ENCODE measurements at places on chromosomes 12 and 14.
A peak's percentile ranks its signal among the peaks of the same experiment; 100 is the strongest.

DNA sequence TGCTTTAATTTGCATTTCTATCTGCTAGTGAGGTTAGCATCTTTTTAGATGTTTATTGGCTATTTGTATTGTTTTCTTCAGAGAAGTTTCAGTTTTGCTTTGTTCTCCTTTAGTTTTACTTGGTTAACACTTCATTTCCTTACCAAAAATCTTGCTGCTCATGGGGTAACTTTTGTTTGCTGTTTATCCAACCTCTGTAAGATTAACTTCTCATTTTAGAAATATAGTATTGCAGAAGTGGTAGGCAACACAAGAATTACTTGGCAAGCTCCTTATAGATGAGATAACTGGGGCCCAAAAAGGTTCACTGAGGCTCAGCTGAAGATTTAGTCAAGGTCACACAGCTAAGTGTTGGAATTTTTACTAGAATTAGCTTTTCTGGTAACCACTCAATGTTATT is 40.5 kb downstream of the ALKBH1 start:
- no peak for DNase-seq

GRCh38 chr12:124720004-124720680 is 143.5 kb downstream of the SCARB1 start:
- no peak for DNase-seq

GRCh38 chr14:65792208-65792905 is 379.8 kb downstream of the FUT8 start:
- no peak for DNase-seq

DNA sequence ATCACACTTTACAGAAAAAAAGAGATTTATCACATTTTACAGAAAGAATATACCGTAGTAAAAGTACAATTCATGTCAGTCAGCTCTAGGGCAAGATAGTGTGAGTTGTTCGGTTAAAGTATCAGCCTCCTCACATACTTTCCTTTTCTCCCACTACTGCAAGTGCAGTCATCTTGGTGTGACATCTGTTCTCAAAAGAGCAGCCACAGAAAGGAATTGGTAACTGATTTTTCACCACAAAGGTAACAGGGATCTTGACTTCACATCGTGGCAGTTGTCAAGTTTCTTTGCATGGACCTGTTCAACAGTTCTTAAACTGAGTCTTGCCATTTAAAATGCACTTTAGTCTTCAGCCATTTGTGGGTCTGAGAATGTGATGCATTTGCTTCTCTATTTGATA is 5.0 kb upstream of the E2F7 start:
- DNase-seq, result no peak

DNA sequence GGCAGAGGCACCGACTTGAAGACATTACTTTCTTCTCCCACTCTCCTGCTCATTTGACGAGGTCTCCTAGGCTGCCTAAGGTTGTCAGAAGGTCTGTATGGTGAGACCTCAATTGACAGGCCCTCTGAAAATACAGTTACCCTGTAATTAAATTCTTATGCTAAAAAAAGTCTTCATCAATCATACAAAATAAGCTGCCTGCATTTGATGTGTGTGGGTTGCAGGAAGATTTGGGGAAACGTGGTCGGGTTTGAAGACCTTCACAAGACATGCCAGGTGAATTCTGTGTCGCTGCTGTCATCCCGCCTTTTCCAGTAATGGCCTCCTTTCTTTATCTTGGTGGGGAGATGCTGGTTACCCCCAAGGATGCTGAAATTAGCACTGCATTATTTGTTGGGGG is 299.4 kb downstream of the CACNA1C start:
- DNase-seq, result no peak

DNA sequence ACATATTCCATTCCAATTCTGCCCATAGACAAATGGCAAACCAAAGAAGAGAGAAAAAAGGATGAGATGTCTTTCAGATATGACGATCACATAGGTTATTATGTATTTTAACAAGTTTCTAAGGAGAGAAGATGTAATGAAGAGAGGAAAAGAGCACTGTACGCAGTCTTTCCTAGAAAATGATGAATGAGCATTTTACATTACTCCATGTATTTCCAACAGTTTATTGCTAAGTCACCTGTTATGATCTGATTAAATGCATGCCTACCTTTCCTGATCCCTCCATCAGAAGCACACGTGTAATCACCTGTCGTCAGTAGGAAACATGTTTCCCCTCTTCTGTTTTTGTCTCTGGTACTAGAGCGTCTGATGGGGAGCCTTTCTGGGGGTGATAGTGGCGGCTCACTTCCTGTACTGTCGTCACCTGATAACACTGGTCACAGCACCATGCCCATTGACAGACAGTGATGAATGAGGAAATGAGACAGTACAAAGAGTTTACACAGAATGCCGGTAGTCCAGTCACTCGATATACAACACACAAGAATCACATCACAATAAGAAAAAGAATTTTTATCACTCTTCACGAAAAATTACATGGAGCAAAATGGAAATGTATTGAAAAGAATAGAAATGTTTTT is 161.6 kb downstream of the KCNC2 start:
- no peak for DNase-seq

DNA sequence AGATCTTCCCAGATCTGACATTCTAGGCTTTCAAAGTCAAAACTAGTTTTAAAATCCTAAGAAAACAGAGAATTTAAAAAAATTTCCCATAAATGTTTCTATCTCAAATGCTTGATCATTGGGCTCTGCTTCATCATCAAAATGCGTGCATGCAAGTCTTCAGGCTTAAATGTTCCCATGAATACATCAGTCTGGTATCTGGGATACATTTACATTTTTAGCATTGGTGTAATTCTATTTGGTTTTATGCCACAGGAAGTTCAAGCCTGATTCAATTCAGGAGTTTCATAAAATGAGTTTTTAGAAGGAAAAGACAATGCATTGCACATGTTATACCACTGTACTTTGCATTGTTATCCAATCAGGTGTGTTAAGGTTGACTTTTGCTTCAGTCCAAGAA is 336.4 kb downstream of the PCNX1 start:
- DNase-seq, result no peak

DNA sequence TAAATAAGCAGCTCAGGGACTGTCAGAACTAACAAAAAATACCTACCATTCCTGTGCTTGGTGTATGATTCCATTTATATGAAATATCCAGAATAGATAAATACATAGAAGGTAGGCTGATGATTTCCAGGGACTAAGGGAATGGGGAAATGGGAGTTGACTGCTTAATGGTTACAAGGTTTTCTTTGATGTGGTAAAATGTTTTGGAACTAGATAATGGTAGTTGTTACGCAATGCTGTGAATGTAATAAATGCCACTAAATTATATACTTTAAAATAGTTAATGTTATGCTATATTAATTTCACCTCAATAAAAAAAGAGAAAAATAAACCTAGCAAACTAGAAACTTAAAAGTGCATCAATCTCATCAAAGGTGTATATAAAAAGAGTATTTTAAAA is 41.1 kb downstream of the CEP83 start:
- DNase-seq, result no peak

GRCh38 chr12:90323217-90323616 is 614.6 kb upstream of the ATP2B1 start:
- DNase-seq, result no peak

DNA sequence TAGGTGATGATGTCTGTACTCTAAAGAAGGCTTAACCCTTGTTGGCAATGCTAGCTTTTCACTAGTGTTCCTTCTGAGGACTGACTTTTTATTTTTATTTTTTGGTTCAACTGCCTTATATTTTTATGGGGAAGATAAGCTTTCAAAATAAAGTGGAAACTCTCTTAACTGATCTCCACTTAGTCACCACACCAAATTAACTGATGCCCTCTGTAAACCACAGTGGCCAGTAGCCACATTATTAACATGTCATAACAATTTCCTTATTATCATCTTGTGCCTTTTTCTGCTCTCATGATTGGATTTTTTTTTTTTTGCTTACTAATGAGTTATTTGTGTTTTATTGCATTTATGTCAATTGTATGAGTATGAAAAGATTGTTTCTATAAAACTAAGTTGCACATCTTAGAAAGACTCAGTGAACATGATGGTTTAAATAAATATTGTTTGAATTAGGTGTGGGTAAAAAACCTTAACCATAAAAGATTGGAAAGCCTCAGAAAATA is 56.9 kb downstream of the SCFD1 start:
- no peak for DNase-seq

DNA sequence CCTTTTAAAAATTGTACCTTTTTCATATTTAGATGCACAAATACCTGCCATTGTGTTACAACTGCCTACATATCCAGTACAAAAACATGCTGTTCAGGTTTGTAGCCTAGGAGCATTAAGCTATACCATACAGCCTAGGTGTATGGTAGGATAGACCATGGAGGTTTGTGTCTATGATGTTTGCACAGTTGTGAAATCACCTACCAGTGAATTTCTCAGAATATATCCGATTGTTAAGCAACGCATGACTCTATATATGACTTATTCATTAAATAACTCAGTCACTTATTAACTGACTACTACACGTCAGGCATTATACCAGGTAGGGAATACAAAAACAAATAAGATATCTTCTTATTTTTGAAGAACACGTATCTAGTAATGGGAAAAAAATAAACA is 26.2 kb upstream of the ETNK1 start:
- DNase-seq, result no peak

GRCh38 chr14:89941830-89942377 is 12.6 kb downstream of the EFCAB11 start:
- DNase-seq, result no peak

DNA sequence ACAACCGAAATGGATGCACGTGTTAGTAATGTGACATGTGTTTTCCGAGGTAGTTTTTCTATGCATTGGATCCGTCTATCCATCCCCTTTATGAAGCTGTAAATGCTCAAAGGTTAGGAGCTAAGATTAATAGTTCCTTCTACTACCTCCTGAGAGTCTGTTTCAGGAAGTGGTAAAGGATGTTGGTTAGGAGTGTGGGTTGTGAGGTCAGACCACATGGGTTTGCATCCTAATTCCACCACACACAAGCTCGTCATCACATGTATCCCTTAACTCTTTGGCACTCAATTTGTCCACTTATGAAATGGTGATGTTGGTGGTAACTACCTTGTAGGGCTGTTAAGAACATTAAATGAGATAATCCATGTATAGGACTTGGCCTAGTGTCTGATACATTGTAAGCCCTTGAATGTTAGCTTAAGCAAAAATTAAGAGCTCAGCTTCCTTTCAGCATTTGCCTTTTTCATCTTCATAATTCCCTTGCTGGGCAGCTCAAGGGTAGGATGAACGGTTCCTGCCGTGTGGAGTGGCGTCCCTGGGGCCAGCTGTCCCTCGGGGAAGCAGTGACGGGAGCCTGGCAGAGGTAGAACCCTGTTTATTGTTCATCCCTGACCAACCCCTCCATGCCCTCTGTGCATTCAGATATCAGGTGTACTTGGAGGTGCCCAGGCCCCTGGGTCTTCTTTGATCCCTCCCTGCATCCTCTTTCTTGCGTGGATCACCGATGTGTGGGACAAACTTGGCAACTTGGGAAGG is 52.3 kb downstream of the TSPAN9 start:
- DNase-seq, result no peak

- no peak for DNase-seq
Observed at GRCh38 chr14:84253326-84253725, 1276.6 kb upstream of the FLRT2 start.

- DNase-seq, result no peak
Observed at GRCh38 chr12:109264943-109265650, 44.0 kb downstream of the FOXN4 start.

DNA sequence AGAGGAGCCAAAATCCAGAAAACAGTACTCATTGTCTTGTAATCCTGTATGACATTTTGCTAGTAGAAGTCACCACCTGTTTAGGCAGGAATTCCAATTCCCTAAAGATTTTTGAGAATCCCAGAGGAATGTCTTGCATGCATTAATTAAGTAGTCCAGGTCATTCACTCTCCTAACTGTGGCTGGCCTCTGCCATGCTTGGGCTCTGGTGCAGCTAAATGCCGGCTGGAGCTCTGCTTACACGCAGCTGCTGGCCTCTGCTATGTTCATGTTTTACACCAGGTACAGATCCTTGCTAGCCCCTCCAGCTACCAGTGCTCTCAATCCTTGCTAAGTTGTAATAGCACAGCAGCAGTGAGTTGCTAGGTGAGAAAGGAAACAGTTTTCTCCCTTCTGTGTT is 16.3 kb upstream of the HIF1A start:
- DNase-seq, result no peak

DNA sequence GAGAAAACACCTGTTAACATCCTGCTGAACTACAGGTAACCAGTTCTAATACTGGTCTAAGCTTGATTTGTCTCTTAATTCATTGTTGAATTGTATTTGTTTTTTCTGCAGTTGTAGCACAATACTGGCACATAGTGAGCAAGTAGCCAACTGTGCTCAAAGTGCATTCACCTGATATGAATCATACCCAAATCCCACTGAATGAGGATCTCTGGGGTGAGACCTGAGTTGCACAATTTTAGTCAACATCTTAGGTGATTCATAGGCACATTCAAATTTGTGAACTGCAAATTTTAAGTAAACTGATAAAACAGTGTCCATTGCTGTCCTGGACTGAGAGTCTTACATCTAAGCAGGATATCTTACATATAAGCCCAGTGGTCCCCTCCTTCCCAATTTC is 12.8 kb downstream of the KCNC2 start:
- no peak for DNase-seq

- DNase-seq, result peak; percentile 7
Observed at GRCh38 chr12:96108321-96108720, 72.9 kb upstream of the LTA4H start.

- no peak for DNase-seq
Observed at GRCh38 chr12:123943816-123944215, 28.8 kb downstream of the CCDC92 start.

- no peak for DNase-seq
Observed at GRCh38 chr12:47004634-47005033, 74.8 kb upstream of the PCED1B start.

Measured in activated T-helper 1 cell treated with Interleukin-2 at 50 U/mL for 16 hours (primary cell).